ENCODE measurements at places on chromosomes 11 and 22. TPM values are rescaled to one million over a fixed set of nuclear protein-coding genes. Genes with fewer than 3 reads are reported as not detected.

RTN4RL2 gene
- total RNA-seq = 24.0 TPM

USP2 gene
- 5.0 TPM for total RNA-seq

PKP3 gene
- 157 TPM for total RNA-seq

LINC01488 gene
- total RNA-seq = not detected

LRRC74B gene
- total RNA-seq = not detected

OR10A2 gene
- not detected for total RNA-seq

POU2AF2 gene
- total RNA-seq = not detected
